ENCODE measurements at places on chromosomes 1 and 21.

GRCh38 chr1:92820024-92820423 is 11.8 kb upstream of the RPL5 start:
- DNase-seq, result no peak

- DNase-seq, result no peak
These were observed 14.4 kb downstream of the HS2ST1 start for GRCh38 chr1:86928819-86929218.

GRCh38 chr1:54371942-54372275 is 34.3 kb downstream of the SSBP3 start:
- no peak for DNase-seq

DNA sequence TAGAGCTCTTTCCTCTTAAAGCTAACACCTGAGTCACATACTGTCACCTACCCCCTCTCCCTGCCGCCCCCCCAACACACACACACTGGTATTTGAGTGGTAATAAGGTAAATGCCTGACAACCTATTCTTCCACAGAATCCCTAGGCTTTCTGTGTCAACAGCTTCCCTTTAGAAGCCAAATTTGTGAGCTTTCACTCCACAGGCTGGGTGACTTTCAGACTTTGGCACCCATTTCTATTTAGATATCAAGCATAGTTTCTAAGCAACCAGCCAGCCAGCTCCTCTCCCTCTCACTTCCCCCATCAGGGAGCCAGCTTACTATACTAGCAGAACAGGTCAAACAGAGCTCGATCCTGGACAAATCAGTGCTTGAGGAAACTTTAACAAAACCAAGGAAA is 3.2 kb upstream of the C1orf74 start:
- no peak for DNase-seq

- DNase-seq, result no peak
These were observed 848 bp upstream of the APOBEC4 start for GRCh38 chr1:183653876-183654451.

DNA sequence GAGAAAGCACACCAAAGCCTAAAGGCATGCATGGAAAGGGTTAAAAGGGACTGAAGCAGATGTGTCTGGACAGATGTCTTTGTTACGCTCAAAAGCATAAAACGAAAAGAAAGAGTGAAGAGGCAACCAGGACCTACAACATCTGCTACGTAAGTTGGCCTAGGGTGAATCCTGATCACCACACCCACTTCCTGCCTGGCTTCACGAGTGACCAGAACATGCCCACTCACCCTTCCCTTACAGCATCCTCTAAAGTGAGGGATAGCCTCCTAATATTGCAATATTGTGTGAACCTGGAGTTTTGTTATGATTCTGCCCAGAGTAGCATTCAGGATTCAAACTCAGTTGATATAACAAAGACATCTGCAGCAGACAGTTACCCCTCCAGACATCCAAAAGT is 10.6 kb upstream of the OLIG2 start:
- no peak for DNase-seq

- DNase-seq, result no peak
These were observed 39.6 kb downstream of the ALG6 start for GRCh38 chr1:63407002-63407401.

- DNase-seq, result no peak
These were observed 50.8 kb upstream of the BOLA1 start for GRCh38 chr1:149848340-149849110.

DNA sequence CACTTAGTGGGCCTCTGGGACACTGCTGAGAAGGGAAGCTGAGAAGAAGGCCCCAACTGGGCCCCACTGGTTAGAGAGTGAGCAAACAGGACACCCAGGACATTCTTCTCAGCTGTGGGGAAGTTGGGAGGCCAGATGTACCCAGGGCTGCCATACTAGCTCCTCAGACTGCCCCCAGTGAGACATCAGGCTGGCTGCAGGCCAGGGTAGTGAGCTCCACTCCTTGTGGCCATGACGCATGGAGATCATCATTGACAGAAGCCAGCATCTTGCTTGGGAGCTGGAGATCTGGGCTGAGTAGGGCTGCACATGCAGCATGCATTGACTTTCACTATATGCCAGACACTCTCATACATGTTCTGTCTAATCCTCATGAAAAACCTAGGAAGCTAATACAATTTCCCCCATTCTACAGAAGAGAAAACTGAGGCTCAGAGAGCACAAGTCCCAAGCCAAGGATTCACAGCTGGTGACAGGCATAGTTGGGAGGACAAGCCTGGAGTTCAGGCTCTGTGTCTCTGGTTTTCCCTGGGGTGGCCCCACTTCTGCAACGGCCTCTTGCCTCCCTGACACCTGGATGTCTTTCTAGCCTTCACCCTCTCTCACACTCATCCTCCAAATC is 24.1 kb upstream of the MYCL start:
- no peak for DNase-seq

GRCh38 chr1:153735090-153735420 is 7.2 kb downstream of the INTS3 start:
- DNase-seq, result no peak

DNA sequence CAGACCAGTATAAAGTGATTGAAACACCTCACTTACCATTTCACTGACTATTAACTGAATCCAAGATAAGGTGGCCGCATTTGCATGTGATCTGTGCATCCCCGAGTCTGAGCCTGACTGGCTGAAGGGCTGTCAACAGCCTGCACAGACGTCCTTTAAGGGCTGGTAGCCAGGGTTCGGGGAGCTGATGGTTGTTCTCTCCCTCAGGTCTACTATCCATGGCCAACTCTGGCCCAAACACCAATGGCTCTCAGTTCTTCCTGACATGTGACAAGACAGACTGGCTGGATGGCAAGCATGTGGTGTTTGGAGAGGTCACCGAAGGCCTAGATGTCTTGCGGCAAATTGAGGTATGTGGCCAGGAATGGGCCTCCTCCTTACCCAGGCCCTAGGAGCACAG is 14.0 kb downstream of the PPIE start:
- no peak for DNase-seq

GRCh38 chr1:57724535-57724934 is 300.7 kb upstream of the DAB1 start:
- no peak for DNase-seq

- no peak for DNase-seq
These were observed 98.8 kb downstream of the RIPK4 start for GRCh38 chr21:41668051-41668541.

- no peak for DNase-seq
These were observed 1.3 kb downstream of the GPR157 start for GRCh38 chr1:9127395-9128165.

DNA sequence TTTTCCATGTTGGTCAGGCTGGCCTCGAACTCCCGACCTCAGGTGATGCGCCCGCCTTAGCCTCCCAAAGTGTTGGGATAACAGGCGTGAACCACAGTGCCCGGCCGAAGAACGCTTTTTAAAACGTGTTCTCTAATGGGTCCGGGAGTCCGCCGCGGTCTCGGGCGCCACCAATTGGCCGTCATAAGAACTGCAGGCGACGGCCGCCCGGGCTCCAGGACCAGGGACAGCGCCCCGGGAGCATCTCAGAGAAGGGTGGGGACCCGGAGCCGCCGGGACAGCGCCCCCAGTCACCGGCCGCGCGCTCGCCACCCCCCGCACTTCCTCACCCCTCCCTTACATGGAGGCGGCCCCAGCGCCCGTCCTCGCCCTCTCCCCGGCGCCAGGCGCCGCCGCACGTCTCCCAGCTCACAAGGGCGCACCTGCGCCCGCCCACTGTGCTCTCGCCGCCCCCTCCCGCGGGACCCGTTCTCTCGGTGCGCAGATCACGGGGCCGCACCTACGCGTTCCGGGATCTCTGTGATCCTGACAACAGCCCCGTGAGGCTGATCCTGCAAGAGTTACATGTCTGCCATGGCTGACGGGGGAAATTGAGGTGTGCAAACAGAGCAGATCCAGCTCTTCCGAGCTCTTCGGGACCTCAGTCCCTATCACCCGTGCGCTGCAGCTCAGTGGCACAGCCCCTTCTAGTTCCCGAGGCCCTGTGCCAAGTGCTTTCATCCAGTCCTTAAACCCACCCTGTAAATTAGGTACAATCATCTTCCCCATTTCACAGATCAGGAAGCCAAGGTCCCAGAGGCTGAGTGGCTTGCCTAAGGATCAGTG is 9.8 kb downstream of the RAP1GAP start:
- DNase-seq, result peak; percentile 57

DNA sequence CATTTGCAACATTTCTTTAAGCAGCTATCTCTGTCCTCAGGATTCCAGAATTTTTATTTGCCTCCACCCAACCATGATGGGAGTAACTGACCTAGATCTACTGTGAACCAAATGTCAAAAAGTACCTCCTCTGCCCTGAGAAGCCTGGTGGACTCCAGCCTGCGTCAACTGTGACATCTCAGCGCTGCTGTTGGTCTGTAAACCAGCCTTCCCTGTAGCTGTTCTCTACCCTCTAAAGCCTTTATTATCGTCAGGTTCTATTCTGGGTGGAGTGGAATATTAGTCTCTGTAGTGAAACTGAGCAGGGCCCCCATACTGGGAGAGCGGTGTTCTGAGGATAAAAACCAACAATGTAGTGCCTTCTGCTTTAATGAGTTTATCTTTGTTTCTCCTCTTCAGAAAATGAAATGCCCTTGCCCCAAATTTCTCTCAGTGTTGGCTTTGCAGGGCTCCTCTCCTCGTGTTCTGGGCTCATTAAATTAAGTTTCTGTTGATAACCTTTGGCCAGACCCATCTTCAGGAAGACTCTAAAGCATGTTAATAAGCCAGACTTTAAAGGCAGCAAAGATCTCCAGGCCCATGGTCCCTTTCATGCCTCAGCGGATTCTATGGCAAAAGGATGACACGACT is 223.1 kb upstream of the PLXNA2 start:
- DNase-seq, result no peak

DNA sequence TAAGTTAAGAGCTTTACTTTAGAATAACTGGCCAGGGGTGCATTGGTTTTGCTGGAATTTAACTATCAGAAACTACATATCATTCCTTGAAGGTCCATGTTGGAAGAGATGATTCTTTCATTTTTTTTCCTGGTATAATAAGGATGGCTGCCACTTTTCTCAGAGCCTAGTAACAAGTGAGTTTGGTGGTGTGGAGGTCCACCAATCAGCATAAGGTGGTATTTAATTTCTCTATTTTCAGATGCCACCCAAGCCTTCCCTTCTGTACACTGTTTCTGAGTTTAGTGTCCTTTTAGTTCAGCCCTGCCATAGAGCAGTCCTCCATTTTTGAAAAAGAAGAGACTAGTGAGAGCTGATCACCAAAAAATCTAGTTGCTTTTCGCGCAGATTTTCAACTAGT is 386.3 kb downstream of the USP25 start:
- DNase-seq, result no peak
